ENCODE measurements at places on chromosomes 5 and 9.

DNA sequence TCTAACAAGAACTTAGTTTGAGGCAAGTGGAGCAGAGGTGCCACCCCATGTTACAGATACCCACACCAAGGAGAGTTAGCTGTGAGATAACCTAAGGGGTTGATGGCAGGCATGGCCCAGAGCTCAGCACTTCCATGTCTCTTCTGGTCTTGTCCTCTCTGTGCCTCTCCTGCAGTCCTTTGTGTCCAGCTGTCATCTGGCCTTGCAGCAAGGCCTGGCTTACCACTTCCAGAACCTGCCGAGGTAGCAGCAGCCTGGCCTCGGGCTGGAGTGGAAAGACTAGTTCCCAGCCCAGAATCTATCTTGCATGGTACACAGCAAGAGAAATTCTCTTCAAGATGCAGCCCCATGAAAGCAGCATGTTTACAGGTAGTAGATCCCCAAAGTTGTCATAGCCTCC is 41.5 kb downstream of the PIP5K1B start:
- no peak for DNase-seq

DNA sequence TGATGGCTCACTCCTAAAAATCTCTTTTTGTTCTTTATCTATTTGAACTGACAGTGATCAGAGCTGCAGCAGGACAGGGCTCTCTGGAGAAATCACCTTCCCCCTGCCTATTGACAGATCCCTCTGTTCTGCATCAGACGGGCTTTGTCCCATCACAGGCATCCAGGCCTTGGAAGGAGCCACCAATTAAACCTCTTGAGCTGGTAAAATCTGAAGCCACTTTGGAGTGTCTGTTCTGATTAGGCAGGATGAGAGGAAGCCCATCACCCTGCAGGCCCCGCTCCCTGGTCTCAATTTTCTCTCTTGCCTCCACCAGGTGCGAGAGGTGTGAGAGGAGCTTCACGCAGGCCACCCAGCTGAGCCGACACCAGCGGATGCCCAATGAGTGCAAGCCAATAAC is 97.7 kb downstream of the PRDM6 start:
- no peak for DNase-seq

- DNase-seq = peak; percentile 96
Observed at GRCh38 chr9:121322037-121322736, 47.9 kb downstream of the STOM start.

- peak; percentile 72 for DNase-seq
Observed at GRCh38 chr9:130995086-130996011, 13.6 kb upstream of the LAMC3 start.

DNA sequence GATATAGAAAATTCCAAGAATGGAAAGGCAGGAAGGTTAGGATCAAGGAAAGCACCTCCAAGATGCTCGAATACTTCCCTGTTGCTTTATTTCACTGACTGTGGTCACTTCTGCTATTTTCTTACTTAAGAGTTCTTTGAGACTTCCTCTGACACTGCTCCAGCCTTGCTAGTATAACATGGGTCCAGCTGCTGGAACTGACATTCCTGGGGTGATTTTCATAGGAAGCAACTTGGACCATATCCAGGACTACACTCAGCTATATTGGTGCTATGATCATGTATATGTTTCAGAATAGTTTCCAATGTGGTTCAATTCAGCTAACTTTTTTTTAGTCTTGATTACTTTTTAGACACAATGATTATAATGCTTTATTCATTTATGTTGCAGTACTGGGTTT is 81.6 kb upstream of the CKMT2 start:
- DNase-seq = peak; percentile 53

DNA sequence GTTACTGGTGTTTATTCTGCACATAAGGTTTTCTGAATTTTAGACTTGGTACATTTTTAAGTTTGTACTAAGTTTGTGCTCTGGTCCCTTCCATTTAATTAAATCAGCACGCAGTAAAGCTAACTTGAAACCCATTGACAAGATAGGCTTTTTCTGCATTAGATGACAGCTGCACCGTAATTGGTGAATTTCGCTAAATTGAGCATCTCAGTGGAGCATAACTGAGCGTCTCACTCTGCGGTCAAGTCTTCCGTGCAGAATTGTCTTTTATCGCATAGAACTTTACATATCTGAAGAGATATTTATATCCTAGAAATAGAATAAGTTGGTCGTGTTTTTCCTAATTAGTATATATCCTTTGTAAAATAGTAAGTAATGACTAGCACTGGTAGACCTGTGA is 4.1 kb downstream of the SUB1 start:
- DNase-seq = no peak

DNA sequence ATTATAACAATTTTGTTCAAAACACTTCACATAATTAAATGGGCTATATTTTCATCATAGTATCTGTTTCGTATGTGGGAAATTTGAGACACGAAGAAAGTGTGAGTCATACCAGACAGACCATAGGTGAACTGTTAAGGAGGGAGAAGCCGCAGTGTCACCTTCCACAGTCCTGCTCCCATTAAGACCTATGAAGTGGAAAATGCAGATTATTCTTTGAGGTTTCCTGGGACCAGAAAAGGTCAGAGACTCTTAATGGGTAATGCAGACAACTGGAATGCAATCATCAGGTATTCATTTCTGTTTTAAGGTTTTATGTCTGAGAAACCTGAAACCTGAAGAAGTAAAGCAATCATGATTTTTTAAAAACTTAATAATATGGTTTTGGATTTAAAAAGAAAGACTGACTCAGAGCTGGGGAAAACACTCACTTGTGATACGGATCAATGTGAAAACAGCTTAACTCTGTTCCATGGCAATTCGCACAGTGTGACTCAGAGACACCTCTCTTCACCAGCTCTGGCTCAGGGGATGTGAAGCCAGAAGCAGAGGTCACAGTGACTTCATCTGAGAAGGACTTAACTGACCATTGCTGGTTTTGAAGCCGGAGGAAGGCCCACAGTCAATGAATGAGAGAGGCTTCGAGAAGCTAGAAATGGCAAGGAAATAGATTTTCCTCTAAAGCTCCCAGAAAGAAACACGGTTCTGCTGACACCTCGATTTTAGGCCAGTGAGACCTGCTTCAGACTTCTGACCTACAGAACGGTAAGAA is 17.2 kb upstream of the GCNT1 start:
- peak; percentile 71 for DNase-seq

GRCh38 chr5:56270058-56270457 is 36.9 kb upstream of the ANKRD55 start:
- DNase-seq = peak; percentile 12

GRCh38 chr5:141523991-141524390 is 35.1 kb downstream of the PCDHGC5 start:
- no peak for DNase-seq

- DNase-seq = no peak
Observed at GRCh38 chr5:160162910-160163309, 43.7 kb upstream of the PWWP2A start.

GRCh38 chr9:78970375-78970774 is 601.4 kb upstream of the TLE4 start:
- DNase-seq = no peak

DNA sequence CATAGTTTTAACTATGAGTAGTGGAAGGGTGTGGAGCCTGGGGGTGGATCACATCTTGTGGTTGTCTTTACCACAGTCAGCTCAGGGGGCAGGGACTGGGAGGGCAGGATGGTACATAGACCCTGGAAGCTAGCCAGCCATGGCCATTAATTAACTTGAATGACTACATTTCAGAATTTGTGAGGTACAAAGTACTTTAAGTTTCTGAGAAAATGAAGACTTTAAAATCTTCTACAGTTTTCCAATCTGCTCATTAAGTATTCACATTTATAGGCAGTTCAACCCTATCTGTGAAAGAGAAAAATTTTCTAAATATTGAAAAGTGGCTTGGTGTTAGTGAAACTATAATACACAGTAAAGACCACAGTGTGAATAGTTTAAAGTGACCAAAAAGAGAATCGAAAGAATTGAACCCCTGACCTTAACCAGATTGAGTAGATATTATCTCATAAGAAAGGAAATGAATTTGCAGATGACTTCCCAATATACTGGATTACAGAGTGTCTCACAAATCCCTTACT is 234.2 kb upstream of the MEF2C start:
- DNase-seq = no peak
